ENCODE measurements at places on chromosomes 3 and 15.

DNA sequence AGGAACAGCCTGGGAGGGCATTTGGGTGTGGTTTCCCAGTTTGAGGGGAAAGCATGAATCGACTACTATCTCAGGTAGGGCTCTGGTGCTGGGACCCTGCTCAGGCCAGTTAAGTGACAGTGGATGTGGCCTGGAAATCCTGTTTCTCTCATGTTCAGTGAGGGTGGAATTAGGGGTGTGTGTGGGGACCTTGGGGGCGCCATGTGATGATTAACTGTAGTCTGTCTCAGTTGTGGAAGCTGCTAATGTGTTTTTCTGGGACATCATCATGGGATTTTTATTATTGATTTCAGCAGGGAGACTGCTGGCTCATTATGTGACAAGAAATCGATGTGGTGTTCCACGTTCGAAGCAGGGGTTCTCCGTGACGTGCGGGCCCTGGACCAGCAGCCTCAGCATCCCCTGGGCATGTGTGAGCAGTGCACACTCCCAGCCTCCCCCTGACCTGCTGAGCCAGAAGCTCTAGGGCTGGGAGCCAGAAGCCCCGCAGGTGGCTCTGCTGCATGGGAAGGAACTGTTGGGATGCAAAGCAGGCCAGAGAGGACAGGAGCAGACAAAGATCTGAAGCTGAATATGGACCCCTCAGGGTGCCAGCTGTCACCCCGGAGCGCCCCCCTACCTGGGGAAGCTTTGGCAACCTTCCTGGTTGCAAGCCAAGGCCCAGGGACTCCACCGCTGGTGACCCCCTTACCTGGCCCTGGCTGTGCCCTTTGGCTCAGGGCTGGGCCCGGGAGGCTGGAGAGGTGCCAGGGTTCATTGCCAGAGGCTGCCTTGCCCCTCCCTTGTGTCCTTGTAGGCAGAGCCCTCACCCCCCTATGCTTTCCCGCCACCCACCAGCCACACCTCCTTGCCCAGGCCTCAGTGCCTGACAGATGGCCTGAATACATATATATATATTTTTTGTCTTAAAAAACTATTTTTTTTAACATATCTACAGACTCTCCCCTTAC, 149.8 kb downstream of the APBA2 start:
- no peak for DNase-seq

DNA sequence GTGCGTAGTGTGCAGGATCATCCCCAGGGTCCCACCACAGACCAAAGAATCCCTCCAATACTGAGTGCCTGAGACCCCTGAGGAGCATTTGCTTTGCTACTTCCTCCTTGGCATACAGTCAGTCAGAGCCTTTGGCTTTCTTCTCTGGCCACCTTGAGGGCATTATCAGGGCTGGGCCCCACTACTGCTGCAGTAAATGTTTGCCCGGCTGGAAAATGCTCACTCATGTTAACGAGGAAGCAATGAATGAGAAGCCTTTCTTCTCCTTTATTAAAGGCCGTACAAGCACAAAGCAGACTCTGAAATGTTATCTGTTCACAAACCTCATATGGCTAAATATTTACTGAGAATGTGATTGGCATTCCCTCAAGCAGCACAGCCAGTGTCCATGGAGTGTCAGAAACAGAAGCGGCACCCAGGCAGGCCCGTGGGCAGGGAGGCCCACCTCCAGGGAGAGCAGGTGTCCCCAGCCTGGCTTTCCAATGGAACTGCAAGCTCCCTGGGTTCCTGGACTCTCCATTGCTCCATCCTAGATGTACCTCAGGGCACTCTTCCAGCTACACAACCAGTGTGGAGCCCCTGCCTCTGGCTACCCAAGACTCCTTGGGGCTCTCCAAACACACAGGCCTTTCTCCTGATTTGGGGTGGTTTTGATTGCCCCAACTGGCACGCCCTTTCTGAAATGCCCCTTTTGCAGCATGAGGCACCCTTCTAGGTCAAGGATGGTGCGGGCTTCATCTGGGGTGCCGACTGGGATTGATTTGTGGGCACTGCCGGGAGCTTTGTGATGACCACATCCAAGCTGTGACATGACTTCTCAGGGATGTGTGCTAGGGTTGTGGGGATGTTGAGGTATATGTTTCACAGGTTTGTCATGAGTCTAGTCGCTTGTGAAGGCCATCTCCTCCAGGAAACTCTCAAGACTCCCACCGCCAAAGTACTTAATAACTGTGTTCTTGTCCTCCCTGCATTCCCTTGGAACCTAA, 195.6 kb downstream of the FAM43A start:
- no peak for DNase-seq

GRCh38 chr15:61227269-61227949, 1.7 kb downstream of the RORA start:
- peak; percentile 62 for DNase-seq

DNA sequence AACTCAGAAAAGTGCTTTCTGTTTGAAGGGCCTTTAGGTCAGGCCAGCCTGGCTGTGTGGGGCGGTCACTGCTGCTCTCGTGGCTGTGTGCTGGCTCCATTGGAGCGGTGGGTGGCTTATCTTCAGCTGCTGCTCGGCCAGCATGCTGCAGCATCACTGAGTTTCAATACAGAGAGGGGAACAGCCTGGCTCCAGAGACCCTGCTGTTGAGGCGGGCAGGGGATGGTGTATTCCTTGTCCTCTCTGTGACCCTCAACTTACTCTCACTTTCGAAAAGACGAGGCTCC, 248.5 kb upstream of the ONECUT1 start:
- no peak for DNase-seq

DNA sequence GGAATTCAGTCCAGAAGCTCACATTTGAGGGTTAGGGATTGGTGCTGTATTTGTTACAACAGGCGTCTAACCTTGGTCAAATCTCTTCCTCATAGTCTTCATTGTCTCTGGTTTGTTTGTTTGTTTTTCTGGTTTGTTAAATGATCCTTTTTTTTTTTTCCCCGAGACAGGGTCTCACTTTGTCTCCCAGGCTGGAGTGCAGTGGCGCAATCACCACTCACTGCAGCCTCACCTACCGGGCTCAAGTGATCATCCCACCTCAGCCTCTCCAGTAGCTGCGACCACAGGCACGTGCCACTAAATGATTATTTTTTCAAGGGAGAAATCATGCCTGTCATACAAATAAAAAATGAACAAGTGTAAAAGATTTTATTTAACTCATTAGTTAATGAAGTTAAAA, 14.3 kb upstream of the ADPGK start:
- no peak for DNase-seq

DNA sequence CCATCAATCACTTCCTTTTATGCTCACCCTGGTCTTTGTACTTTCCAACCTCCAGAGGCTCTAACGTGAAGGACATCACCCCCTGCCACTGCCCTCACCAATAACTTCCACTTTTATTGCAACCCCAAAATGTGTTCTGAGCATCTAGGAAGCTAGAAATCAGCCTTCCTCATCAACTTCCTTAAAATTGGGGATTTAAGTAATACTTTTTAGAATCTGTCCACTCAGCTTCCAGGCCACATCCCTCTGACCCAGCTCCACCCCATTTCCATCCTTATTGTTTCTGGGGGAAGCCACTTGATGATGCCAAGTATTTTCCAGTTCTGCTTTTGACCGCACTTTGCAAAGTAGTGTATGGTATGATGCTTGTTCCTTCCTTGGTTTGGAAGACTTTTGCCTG, 73.5 kb upstream of the XCR1 start:
- peak; percentile 42 for DNase-seq

DNA sequence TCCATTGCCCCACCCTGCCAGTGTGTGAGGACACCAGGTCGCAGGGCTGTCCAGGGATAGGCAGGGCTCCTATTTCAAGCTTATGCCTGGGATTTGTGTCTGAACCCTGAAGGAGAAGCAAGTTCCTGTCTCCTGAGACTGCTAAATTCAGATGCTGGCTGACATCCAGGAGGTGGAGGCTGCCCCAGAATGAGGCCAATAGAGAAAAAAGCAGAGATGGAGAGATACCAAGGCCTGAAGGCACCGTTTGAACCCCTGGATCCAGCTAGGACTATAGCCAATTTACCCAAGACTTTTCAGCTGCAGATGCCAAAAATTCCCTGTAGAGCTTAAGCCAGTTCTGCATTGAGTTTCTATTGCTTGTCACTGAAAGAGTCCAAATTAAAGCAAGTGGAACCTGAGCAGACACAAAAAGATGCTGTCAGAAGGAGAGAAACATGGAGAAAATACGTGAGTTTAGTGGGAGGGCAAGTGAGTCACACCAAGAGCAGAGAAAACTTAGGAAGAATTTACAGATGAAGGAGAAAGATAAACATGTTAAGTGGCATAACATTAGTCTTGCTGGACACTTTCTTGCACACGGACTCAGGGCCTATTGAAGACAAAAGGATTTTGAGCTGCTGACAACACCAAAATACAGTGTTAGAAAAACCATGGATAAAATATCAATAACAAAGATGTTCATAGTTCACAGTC, 148.6 kb downstream of the CNTN3 start:
- DNase-seq: peak; percentile 30

DNA sequence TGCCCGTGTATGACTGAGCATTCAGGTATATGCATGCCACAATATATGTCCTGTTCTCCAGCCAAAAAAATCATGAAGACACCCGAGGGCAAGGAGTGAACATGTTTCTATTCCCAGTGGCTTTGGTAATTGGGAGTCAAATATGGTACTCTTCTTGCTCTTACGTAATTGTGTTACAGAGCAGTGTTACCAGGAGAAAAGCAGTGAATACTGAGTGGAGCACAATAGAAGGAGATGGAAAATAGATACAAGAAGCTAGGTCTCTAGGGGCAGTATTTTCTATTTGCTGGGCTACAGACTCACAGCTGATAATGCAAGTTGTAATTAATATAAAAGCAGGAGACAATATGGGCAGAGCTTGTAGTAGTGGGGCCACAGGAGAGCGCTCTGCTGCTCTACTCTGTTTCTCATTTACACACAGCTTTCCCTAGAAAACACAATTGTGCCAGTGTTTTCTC, 13.2 kb downstream of the MEIS2 start:
- DNase-seq: no peak

- DNase-seq: no peak
Observed at GRCh38 chr15:68485721-68486360, 53.9 kb upstream of the ITGA11 start.

DNA sequence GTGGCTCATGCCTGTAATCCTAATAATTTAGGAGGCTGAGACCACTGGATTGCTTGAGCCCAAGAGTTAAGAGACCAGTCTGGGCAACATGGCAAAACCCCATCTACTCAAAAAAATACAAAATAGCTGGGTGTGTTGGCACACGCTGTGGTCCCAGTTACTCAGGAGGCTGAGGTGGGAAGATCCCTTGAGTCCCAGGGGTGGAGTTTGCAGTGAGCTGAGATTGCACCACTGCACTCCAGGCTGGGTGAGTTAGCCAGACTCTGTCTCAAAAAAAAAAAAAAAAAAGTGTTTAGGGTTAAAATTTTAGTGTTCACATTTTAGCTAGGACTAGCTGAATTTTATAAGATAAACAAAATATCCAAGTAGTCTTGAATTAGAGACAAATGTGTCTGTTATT, 1340.1 kb upstream of the EPHA6 start:
- no peak for DNase-seq

DNA sequence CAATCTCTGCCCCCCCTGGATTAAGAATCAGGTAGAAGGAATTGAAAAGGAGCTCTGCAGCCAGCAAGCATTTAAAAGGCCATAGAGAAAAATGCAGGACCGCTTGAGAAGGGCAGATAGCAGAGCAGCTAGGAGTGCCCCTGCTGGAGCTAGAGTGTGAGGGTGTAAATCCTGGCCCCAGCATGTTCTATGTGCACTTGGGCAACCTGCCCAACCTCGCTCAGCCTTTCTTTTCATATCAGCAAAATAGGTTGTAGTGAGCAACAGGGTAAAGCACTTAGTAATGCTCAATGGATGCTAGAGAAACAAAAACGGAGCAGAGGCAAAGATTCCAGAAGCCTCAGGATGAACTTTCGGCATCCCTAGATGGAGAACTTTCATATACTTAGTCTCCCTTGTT, 25.0 kb upstream of the THBS1 start:
- peak; percentile 24 for DNase-seq

- no peak for DNase-seq
Observed at GRCh38 chr3:195159117-195159813, 111.7 kb downstream of the XXYLT1 start.

GRCh38 chr15:37695719-37696118, 238.7 kb upstream of the TMCO5A start:
- no peak for DNase-seq

- DNase-seq: peak; percentile 53
Observed at GRCh38 chr3:52845157-52845556, 10.3 kb upstream of the MUSTN1 start.

DNA sequence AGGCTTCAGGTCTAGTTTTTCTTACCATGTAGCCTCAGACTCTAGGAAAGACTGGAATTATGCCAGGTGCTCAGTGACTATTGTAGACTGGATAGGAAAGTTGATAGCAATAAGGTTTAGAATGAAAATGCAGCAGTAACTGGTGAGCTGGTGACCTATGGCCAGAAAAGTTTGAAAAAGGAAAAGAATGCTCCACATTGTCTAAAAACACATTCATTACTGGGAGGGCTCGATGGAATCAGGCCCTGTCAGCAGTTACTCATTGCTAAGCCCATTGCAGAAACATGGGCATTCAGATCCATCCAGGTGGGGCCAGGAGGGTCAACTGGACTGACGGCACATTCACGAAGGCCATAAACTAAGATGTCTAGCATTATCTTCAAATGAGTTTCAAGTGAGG, 8.7 kb upstream of the MBNL1 start:
- no peak for DNase-seq

- no peak for DNase-seq
Observed at GRCh38 chr3:13826672-13827071, 53.2 kb downstream of the WNT7A start.

GRCh38 chr15:100686021-100686724, 83.8 kb downstream of the ASB7 start:
- DNase-seq: no peak

GRCh38 chr3:178436773-178437172, 99.5 kb upstream of the KCNMB2 start:
- DNase-seq: peak; percentile 36

DNA sequence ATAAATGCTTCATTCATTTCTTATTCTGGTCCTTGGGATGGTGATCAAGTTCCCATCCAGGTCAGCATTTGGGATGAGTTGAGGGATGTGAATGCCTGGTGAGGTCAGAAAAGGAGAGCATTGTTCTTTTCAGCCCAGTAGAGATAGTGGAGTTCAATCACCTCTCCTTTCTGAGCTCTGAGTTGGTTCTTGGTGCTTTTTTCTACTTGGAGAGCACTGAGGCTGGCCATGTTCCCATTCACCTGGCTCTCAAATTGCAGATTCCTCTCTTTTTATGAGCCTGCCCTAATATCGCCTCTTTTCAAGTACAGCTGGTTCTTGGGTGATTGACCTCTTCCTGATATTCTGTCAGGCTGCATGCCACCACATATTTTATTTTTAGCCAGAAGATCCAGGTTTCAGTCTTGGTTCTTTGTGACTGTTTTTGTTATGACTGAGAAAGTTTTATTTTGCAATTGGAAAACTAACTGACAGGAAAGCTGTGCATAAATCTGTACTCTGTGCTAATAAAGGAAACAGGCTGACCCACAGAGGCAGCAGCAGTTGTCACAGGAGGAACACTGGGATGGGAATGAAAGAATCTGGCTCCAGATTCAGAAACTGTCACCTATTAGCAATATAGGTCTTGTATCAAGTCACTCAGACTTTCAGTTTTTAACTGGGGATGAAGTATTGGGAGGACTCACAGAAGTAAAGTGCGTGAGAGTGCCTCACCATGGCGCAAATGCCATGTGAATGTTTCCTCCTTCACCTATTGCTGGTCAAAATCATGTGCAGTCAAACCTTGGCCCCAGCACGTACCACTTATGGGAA, 10.7 kb downstream of the AQP9 start:
- no peak for DNase-seq

Data from umbilical cord (tissue), 2 donors.